ENCODE measurements at places on chromosomes 4 and X.
A peak's percentile ranks its signal among the peaks of the same experiment; 100 is the strongest.

DNA sequence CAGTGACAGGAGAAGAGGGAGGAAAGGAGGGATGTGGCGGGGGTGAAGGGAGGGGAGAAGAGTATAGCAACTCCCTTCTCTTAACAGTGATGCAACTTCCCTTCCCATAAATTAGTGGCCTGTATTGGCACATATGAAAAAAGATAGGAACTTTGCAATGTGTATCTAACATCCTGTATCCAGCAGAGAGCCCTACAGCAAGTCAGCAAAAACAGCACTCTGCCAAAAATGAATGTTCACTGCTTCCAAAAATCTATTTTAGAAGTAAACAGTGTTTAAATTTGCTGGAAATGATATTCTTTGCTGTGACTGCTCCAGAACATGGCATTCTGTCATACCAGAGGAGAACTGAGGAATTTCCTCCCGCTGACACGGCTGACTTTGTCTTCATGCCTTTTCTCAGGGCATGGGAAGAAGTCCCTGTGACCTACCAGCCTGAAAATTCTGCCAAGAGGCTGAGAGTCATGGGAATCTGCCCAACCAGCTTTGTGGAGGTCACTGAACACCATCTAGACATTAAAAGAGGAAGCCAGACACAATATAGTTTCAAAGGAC is 343.4 kb upstream of the RASGEF1B start:
- no peak for DNase-seq

DNA sequence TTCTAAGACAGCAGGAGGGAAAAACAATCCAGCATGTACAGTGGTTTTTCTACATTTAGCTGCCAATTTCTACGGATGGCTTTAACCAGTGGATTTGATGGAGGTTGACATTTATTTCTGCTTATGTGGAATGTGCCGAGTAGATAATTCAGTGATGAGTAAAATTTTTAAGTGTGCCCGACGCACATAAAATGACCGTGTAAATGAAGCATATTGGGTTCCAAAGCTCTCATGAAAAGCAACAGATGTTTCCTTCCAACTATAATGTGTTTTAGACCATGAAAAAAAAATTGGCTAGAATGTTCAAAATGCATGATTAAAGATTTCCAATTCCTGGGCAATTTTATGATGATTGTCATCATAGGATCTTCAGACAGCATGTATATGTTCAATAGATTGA is 14.1 kb downstream of the INPP4B start:
- no peak for DNase-seq

GRCh38 chrX:140360924-140361323 is 143.9 kb downstream of the SOX3 start:
- DNase-seq, result no peak

DNA sequence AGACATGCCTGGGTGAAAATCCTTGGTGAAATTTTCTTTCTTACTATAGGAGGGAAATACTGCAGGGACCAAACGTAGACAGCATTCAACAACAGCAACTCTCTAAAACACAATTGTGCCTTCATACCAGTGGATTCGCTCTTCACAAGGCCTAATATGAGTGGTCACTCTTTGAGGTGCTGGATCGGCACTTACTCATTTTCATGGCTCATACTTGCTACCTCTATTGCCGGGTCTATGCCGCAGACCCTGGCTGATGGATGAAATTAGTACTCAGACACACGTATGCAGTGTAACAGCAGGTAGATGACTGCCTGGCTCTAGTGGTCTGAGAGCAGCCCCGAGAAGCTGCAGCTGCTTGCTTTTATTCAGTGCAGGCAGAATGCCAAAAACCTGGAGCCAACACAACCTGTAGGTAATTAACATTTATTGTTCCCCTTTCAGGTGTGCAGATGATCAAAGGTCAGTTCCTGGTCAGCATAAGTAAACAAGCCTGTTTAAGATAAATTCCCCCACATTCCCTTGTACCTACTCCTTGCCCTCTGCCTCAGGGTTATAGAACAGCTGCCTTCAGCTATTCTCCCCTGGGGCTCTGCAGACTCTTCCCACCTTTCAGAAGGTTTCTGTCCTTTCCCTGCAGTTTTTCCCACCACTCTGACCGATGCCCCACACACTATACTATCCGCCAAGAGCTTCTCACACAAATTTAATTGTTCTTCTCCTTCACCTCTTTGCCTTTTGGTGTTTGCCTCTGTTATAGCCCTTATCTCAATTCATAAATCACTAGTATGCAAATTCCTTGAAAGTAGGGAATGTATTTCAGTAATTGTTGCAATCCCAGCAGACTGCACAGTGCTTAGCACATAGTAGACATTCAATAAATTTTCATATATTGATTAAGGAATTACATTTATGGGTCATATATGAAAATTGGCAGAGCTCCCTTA is 210.0 kb downstream of the SPANXN3 start:
- no peak for DNase-seq

DNA sequence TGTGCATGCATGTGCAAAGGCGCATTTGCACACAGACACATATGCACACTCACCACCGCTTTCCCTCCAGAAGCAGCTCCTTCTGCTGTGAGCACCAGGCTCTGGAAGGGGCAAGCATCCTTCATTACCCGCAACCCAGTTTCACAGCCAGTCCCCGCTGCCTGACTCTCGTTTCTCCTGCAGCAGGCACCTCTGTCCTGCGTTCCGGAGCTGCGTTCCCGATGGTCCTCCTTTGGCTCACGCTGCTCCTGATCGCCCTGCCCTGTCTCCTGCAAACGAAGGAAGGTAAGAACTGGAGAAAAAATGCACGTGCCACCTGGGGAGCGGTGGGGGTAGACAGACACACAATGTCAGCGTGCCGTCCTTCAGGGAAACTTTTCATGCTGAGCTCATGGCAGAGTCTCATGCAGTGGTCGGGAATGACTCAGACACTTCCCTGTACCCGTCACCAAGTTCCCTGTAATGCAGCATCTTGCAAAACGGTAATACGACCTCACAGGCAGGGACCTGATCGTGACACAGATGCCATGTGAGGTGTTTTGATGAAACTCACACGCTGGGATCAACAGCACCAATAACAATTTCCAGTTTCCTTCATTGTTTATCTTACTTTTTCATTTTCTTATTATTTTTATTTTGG is 5.1 kb downstream of the IL3RA start:
- no peak for DNase-seq

DNA sequence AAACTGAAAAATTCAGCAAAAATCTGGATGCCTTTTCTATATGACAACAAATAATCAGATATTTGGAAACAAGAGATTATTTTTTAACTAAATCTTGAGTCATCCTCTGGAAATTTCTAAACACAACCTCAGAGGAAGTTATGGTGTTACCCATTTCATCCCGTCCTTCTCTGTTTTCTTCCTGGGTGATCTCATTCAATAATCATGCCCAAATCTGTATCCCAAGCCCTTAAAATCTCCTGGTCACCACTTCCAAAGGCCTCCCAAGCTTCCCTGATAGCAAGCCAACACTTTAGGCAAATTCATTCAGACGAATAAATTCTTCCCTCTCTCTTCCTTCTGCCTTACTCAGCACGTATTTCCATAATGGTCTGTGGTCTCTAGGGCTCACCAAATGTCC is 9.7 kb upstream of the SORCS2 start:
- no peak for DNase-seq

DNA sequence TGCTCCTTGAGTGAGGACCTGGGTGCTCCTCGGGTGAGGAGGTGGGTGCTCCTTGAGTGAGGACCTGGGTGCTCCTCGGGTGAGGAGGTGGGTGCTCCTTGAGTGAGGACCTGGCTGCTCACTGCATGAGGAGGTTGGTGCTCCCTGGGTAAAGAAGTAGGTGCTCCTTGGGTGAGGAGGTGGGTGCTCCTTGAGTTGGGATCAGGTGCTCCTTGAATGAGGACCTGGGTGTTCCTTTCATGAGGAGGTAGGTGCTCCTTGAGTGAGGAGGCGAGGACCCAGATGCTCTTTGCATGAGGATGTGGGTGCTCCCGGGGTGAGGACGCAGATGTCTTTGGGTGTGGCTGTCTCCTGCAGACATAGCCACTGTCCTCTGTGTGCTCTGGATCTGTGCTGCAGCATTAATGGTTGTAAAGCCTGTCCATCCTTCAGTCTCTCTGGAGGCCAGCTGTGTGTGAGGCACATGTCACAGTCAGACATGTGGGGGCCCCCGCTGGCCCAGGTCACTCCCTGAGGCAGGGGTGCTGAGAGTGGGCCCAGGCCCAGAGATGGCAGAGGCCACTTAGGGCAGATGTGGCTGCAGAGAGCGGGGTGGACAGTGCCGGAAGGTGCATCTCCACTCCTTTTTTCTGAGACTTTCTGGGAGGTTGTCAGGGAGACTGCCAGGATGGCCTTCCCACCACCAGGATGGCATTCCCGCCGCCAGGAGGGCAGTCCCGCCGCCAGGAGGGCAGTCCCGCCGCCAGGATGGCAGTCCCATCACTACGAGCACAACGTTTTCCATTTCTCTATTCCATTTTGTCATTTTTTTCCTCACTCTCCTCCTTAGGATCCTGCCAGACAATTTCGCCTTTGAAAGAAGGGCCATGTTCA is 101.8 kb downstream of the HMX1 start:
- DNase-seq, result no peak

DNA sequence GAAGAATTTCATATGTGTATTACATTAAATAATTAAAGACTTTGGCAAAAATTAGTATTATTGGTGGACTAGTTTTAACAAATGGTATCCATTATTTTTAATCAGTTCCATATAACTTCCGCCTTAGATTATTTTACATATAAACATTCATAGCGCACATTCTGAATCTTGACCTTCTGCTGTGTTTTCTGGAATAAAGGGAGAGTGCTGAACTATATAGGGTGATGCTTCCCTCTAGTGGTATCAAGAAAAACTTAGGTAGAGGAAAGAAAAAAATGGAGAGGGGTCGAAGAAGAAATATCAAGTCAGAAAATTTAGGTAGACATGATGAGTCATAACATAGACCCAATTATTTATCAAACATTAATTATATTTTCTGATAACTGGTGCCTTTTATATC is 155.6 kb upstream of the PACRGL start:
- DNase-seq, result peak; percentile 1

DNA sequence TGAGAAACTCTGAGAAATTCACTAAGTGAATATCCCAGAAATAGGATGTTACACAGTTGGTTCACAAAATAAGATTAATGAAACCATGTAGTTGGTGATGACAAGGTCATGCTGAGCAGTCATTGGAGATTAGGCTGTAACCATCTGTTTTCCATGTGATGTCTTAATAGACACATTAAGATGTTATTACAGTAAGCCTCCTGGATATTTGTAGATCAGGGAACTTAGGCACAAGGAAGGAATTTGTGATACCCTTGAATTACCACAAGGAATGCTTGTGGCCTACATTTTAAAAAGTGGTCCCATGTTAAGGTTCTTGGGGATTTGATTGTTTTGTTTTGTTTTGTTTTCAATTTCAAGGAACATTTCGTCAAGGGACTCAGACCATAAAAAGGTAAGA is 185.6 kb upstream of the BANK1 start:
- no peak for DNase-seq

DNA sequence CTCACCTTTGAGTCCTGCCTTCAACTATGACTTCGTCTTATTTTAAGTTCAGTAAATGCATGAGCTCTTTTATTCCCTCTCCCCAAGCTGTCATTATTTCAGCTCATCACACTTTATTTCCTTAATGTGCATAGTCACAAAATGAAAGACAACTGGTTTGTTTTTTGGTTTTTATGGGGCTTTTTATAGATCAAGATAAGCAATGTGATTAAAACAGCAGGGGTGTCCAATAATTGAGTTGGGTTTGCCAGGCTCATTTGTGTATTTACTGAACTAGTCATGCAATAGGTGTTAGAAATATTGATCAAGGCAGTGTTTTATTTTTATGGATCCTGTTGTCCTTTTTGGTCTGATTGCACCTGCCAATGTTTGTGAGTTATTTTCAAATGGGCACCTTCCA is 102.2 kb downstream of the FRMPD4 start:
- no peak for DNase-seq

GRCh38 chr4:78441756-78442155 is 109.8 kb upstream of the ANXA3 start:
- DNase-seq, result peak; percentile 62

- no peak for DNase-seq
Measured at GRCh38 chr4:112423591-112423990, 92.4 kb downstream of the NEUROG2 start.

GRCh38 chr4:8162625-8163024 is 4.0 kb upstream of the ABLIM2 start:
- DNase-seq, result no peak

DNA sequence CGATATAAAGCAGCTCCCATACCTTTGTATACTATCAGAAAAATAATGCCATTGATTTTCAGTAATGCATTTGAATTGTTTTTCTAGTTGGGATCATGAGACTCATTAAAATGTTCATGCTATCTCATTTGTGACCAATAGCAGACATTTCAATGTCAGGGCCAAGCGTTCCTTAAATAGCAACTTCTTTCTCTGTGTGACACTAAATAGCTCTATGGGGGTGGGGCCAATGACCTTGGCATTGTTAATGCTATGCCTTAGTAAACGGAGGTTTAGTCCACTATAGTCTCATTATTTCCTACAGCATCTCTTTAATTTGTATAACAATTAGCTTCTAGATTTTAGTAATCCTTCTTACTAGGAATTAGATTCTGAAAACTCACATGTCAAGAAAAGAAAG is 48.6 kb upstream of the ARHGAP24 start:
- no peak for DNase-seq

DNA sequence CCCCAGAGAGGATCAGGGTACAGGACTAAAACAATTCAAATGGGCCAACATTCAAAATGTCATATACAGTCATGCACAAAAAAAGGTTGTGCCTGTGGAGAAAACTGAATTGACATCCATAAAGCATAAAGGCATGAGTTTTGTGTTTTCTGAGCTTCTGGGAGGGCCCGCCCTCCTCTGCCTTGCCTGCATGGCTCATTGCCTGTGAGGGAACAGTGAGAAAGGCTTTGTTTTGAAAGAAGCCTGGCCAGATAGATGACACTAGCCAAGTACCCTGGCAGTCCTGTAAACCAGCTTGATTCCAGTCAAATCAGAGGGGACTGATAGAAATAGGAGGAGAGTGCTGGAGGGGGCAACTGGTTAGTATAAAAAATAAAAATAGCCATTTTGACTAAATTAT is 194.3 kb downstream of the KIT start:
- DNase-seq, result no peak

DNA sequence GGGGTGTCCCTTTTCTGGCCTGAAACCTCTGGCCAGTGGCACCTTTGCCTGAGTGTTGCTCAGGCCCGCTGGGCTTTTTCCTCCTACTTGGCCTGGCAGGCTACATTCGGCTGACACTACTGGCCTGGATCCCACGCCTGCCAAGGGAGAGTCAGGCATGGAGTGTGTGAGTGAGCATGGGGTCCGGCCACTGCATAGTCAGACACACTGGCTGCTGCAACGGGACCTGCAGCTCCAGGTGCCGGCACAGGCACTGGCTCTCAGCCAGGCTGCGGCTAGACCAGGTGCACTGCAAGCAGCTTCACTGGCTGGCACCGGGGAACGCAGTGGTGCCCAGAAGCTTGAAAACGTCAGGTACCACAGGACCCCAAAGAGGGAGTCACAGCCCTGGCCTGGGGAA is 434.9 kb downstream of the ARHGAP24 start:
- no peak for DNase-seq

GRCh38 chr4:114311787-114312186 is 286.8 kb upstream of the UGT8 start:
- DNase-seq, result no peak

- peak; percentile 67 for DNase-seq
Measured at GRCh38 chrX:13489454-13489853, 79.9 kb upstream of the EGFL6 start.

- DNase-seq, result no peak
Measured at GRCh38 chr4:8164194-8164565, 5.6 kb upstream of the ABLIM2 start.
